Immature natural killer cell (primary cell): ENCODE measurements at places on chromosomes 11 and 22.

GRCh38 chr11:32326522-32326921 lies 108.8 kb downstream of the WT1 start:
- no peak for DNase-seq

GRCh38 chr11:63611395-63611747 lies 2.9 kb downstream of the PLAAT3 start:
- no peak for DNase-seq

GRCh38 chr11:64723117-64723906 lies at the start of gene NRXN2:
NRXN2 (minus strand) TSS chr11:64723197; CDS start chr11:64713699, 9,498 bp downstream.
- peak; percentile 81 for DNase-seq

DNA sequence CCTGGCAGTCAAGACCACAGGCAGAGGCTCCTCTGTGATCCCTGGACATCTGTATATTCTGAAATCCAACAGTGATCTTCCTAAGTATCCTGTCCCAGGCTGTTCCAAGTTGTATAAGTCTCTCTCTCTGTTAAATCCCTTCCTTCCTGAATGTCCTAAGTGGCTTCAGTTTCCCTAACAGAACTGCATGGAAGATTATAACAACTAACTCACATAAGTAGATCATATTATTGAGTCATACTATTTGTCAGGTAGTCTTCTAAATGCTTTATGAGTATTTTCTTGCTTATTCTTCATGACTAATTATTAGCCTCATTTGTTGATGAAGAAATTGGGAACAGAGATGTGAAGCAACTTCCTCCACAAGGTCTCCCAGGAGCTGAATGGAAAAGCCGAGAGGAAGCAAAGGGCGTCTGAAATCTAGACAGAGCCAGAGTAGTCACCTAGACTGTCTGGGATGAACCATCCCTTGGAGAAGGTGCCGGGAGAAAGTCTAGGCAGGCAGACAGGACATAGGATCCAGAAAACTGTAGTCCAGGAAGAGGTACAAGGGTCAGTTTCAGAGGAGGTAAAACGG lies 93.2 kb upstream of the FAT3 start:
- DNase-seq = no peak

- peak; percentile 70 for DNase-seq
These were observed 2.4 kb upstream of the SYT8 start for GRCh38 chr11:1832211-1832919.

DNA sequence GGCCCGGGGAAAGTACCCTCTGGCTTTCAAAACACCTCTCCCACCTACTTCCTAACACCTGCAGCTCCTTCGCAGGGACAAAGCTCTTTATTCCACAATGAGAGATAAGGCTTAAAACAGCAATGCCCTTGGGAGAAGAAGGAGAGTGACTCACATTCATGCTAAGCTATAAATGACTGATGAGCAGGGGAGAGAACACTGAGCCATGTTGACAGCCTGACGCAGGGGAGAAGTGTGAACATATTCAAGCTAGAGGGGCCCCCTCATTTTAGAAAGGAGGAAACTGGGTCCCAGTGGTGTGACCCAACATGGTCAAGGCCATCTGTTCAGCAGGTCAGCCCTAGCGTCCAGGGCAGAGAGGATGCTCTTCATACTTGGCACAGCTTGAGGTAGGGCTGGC lies 171.8 kb downstream of the DSCAML1 start:
- DNase-seq = no peak

DNA sequence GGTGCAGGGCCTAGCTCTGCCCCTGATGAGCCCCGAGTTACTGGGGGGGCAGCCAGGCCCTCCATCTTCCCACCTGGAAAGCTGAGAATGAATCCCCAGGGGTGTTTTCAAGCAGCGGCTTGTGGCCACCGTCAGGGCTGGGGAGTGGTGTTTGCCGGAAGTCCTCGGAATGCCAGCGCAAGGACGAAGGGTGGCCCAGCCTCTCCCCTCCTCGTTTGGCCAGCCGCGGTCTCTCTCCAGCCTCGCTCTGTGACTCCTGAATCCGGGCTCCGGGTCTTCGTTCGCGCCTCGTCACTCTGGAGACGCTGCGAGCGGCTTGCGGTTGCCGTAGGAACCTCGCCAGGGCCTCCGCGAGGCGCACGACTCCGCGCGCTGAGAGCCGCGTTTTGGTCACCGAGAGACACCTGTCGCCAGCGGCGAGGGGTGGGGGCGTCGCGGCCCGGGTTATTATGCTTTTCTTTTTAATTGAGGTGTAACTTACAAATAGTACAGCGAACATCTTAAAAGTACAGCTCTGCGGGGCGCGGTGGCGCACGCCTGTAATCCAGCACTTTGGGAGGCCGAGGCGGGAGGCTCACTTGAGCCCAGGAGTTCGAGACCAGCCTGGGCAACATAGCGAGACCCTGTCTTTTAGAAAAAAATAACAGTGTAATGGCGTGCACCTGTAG lies 6.3 kb upstream of the KDELR3 start:
- DNase-seq = peak; percentile 48

GRCh38 chr11:46603704-46604308 lies 10.0 kb upstream of the AMBRA1 start:
- DNase-seq = no peak

DNA sequence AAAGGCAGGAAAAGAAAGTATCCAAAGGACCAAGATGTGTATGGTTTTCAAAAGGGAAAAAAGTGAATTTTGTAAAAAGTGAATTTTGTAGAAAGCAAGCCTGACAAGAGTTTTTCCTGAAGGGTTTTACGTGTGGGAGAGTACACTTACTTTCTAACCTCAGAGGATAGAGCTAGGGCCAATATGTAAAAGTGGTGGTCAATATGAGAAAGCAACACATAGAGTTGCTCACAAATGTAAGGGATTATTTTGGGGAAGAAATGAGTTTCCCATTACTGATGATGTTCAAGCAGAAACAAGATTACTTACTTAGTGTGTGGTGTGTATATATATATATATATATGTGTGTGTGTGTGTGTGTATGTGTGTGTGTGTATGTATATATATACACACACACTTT lies 162.5 kb downstream of the SWAP70 start:
- no peak for DNase-seq

- no peak for DNase-seq
These were observed 27.5 kb upstream of the CRYBB3 start for GRCh38 chr22:25172153-25172552.

- no peak for DNase-seq
These were observed 92.8 kb downstream of the ARFGAP2 start for GRCh38 chr11:47083913-47084312.

- DNase-seq = no peak
These were observed 29.3 kb downstream of the SLC22A25 start for GRCh38 chr11:63214093-63214492.

DNA sequence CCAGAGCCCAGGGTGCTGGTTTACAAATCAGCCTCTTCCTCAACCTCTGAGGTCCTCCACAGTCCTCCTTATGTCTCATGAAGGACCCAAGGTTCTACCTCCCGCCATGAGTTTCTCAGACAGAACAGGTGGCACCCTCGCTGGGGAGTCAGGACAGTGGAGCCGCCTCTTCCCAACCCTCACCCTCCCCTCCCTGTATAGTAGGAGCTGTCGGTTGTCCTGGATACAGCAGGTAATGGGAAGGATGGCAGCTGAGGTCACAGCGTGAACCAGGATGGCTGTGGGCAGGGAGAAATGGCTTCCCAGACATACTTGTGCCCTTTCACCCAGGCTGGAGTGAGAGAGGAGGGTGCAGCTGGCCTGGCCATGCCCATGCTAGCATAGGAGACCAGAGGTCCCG lies 134.6 kb downstream of the CHST1 start:
- DNase-seq = no peak

DNA sequence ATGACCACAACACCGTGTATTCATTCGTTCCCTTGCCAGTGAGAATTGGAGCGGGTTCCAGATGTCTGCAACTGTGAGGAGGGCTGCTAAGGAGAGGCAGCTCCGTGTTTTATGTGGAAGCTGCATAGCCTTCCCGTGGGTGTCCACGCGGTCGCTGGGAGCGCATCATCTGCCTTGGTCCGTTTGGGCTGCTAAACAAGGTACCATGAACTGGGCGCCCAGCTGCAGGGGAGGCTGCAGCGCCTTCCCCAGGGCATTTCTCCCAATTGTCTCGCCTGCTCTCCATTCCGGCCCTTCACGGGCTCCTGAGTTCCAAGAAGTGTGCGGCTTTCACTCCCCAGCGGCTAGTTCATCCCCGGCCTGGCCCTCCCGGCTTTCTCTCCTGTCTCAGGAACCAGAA lies 1446.4 kb downstream of the TBC1D22A start:
- no peak for DNase-seq

DNA sequence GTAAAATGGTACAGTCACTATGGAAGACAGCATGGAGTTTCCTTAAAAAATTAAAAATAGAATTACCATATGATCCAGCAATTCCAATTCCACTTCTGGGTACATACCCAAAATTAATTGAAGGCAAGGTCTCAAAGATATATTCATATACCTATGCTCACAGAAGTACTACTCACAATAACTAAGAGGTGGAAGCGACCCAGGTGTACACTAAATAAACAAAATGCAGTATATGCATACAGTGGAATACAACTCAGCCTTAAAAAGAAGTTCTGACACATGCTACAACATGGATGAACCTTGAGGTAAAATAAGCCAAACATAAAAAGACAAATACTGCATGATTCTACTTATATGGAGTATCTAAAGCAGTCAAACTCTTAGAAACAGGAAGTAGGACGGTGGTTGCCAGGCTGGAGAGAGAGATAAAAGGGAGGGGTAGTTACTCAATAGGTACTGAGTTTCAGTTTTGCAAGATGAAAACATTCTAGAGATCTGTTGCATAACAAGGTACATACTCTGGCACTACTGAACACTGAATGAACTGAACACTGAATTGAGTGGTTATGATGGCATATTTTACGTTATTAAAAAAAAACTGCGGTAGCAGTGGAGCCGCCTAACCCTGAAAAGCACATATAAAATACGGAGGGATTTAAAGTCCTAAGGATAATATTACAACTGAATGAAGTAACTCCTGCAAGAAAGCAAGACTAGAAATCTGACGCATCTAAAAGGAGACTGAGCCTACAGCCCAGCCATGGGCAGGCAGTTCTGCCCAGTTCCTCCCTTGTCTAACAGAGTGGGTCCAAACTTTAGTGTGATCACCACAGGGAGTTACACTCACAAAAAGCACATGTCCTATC lies 12.8 kb downstream of the DGCR2 start:
- peak; percentile 55 for DNase-seq

DNA sequence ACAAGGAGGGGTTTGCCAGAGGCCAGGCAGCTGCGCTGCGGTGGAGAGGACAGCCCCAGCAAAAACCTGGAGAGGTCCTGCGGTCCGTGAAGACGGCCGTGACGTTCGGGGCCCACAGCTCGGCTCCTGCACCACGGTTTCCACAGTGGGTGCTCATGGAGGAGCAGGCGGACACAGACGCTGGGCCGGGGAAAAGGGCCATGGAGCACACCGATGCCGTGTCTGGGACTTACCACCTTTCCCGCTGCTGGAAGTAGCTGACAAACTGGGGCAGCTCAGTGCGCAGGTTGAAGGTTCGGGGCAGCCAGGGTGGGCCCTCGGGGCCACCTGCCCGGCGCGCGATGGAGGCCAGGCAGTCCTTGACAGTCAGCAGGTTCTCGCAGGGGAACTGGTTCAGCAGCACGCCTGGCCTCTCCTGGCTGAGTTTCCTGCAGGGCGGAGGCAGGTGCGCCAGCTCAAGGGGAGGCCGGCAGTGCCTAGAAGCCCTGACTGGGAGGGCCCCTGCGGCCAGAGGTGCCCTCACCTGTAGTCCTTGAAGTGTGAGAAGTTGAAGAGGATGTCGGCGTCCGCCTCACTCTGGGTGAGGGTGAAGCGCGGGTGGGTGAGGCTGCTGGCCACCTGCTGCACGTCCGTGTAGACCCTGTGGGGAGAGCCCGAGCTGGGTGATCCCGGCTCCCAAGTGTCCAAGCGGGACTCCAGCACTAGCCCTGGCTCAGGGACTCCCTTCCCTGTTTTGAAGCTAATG lies 12.8 kb downstream of the TTLL12 start:
- no peak for DNase-seq

GRCh38 chr11:73980001-73980961 lies 2.4 kb downstream of the UCP2 start:
- peak; percentile 77 for DNase-seq

DNA sequence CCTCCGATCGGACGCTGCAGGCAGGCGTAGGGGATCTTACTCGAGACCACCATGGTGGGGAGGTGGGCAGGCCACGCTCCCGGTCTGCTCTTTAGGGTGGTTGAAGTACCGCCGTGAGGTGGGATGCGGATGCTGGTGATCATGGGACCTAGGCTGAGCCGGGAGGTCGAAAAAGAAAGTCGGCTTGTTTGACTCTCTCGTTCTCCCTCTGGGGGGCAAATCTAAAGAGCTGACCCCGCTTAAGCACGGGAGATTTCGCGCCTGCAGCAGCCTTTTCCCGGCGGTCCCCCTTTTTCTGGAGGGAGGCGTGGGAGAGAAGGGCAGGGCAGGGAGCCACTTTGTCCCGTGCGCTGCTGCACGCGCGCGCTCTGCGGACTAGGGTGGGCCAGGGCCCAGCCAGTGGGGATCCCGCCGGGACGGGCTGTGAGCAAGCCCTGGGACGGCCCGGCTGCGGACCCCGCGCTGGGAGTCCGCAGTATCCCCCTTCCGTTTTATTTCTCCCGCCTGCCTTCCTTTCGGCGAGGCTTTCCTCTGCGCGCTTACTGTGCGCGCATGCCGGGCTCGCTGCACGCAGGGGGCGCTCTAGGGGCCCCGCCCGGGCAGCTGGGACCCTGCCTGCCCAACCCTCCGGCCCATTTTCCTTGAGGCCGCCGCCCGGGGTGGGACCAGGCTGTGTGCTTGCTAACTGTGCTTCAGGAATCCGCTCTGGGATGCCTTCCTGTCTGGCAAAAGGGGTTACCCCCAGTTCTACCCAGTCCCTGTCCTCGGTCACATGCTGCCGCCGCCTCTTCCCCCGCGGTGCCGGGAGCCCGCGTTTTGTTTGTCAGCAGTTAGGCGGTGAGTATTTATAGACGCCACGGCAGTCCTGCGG lies 81.0 kb downstream of the PRR5L start:
- peak; percentile 79 for DNase-seq

- DNase-seq = no peak
These were observed 9.4 kb upstream of the SOX6 start for GRCh38 chr11:16365581-16366228.

- DNase-seq = no peak
These were observed 85.4 kb downstream of the TTC28 start for GRCh38 chr22:28594076-28594796.
